Stimulated activated naive CD8-positive, alpha-beta T cell treated with anti-CD3 and anti-CD28 coated beads, Interleukin-15, amount 100 ng/mL, for 72 hours (primary cell): ENCODE measurements at places on chromosomes 2 and 18.

- peak; percentile 57 for DNase-seq
These were observed 807 bp downstream of the PELI1 start for GRCh38 chr2:64143169-64144056.

- no peak for DNase-seq
These were observed 35.8 kb upstream of the ACSL3 start for GRCh38 chr2:222825031-222825430.

GRCh38 chr2:130966775-130967490, 126.3 kb downstream of the FAM168B start:
- no peak for DNase-seq

- DNase-seq = no peak
These were observed 132.0 kb upstream of the HDAC4 start for GRCh38 chr2:239532859-239533258.

GRCh38 chr2:62141142-62141740, 54.7 kb upstream of the B3GNT2 start:
- DNase-seq = no peak

- DNase-seq = no peak
These were observed 15.7 kb downstream of the NDUFV2 start for GRCh38 chr18:9117980-9118841.

- DNase-seq = no peak
These were observed 12.6 kb downstream of the IL1R1 start for GRCh38 chr2:102154946-102155702.

DNA sequence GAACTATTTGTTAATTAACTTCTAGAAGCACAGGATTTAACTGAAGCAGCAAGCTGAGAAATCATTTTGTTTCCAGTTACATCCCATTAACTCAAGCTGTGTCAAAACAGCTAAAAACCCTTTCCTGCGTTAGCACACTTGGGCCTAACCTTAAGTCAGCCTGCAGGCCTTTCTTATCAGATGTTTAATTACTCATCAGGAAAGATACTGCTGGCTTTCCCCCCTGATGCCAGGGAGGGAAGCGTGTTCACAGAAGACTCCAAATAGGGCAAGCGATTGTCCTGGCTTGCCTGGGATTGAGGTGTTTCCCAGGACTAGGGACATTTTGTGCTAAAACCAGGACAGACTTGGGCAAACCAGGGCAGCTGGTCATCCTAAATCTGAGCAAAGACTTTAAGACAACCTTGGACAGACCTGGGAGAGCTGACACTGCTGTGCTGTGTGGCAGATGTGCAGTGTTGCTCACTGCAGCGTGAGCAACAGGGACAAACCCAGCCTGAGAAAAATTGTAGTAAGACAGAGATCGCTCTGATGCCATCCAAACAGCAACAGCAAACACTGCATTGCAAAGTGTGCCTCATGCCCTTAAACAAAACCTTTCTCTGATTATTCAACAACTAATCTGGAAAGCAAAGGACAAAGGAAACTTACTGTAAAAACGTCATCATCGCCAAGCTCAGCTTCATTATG, 100.9 kb downstream of the SPRED2 start:
- no peak for DNase-seq

- no peak for DNase-seq
These were observed 61.0 kb downstream of the CACNB4 start for GRCh38 chr2:152037743-152038435.

DNA sequence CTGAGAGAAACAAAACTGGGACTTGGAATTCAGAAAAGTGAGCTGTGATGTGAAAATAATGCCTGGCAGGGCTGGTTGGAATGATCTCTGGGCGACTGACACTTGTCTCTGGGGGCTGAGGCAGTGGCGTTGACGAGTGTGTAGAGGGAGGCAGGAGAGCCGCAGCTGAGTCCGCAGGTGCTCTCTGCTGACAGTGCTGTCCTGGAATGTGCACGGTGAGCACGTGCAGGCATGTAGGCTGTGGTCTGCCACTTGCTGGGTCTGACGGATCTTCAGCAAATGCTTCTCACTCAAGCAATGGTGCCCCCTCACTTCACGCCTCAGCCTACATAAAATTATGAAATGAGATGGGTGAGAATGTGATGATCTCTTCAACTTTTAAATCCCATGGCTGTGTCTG, 38.5 kb upstream of the ATP9B start:
- no peak for DNase-seq

GRCh38 chr2:58853420-58853819, 612.3 kb upstream of the FANCL start:
- DNase-seq = no peak

DNA sequence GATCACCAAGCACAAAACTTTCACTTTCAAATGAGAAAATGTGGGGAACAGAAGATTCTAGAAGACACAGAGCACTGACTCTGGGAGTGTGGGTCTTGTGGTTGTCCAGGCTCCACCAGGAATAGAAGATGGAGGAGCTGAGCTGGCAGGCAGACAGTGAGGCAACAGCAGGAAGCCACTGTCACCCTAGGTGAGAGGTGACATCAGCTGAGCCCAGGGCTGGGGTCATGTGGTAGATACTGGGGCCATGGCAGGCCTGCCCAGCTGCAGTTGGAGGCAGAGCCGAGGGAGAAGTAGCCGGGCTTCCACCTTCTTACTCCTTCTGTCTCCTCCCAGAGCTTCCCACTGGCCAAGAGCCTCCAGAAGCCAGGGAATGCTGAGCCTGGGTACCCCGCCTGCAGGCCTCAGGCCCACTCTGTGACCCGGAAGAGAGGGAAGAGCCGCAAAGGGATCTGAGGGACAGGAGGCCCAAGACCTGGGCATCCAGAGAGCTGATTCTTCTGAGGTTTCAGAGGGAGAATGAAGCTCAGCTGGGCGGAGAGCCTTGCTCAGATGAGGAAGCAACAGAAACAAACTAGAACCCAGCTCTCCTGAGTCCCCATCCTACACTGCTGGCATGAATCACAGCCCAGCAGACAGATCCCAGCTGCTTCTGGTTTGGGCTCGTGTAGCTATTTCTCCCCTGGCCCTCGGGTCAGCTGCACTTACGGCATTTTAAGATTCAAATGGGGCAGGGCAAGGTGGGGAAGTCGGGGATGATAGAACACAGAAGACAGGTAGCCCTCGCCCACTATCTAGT, 39.8 kb upstream of the ASAP2 start:
- DNase-seq = no peak

DNA sequence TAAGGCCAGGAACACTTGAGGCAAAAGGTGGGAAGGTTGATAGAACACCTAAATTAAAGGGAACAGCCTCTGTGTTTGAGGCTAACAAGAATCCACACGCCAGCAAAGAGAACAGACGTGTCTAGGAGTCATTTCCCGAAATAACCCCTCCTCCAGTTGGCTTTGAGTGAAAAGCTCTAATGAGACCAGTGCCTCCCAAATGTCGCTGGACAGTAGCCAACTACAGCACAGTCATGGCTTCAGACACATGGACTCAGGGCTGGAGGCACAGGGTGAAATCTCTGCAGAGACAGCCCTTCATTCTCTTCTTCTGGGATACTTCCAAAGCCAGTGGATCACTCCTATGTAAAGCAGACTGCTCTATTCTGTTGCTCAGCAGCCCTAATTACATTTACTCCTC, 49.6 kb downstream of the SOWAHC start:
- no peak for DNase-seq

DNA sequence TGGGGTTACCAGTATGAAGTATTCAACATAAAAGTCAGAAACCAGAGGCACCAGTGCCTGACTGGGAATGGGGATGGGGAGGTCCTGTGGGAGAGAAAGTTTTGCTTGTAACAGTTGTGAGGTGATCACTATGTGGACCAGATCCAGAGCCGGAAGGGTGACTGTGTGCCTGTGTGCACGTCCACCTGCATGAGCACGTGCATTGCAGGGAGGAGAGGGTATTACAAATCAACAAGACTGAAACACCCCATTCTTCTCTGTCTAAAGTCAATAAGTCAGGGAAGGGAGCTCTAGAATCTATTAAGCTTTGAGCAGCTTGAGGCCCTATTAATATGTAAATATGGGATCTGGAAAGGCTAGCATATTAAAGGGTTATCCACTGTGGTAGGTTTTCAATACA, 241.0 kb upstream of the ACVR2A start:
- DNase-seq = no peak

DNA sequence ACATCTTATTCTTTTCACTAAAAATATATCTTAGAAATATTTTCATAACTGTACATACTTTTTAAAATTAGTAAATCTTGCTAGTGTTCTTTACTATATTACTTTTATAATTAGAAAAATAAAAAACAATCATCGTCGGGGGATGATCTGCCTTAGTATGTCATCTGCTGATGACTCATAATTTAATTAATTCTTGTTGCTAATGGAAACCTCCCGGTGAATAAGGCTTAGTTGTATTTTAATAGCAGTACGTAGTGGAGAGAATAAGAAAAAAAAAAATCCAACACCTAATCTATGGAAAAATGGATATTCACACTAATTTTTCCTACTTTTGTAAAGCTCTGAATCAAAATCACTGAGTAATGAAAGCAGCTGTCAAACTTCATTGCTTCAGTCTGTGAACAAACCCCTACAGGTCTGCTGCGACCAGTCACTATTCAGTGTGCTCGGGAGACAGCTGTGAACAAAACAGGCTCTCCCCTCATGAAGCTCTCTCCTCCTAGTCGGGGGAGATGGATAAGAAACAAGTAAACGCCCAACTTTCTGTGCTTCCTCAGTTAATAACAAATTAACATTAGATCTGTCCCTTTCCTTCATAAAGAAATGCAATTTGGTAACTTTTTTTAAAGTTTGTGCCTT, 97.4 kb upstream of the UPP2 start:
- no peak for DNase-seq

DNA sequence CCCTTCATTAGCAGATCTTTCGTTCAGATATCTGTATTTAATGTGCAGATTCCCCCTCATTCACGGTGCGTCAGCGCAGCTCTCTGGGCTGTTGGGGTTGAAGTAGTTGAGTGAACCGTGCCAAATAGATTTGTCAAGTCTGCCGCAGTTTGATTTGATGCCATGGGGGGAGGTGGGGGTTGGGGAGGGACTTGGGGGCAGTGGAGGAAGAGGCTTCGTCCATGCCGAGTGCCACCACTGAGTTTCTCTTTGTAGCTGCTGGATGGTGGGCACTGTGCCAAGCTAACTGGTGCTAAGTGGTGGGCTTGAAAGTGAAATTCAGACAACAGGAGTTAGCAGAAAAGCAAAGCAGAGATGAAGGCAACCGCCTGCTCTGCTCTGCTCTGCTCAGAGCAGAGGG, 47.9 kb downstream of the NRP2 start:
- no peak for DNase-seq

- DNase-seq = no peak
These were observed 231.1 kb upstream of the EPAS1 start for GRCh38 chr2:46066116-46066515.

DNA sequence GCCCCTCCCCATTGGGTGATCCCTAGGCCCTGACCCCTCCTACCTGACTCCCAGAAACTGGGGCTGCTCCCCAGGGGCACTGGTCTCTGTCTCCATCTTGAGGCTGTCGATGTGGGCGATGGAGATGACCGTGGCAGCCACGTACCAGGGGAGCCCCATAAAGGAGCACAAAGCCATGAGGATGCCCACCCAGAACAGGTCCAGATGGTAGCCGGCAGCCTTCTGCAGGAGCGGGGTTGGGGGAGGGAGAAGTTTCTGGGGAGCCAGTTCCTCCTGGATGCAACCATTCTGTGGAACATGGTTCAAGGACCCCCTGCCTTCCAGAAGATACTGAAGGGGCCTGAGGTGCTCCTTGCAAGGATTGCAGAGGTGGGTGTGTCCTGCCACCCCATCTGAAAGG, 34.0 kb downstream of the MTHFD2 start:
- no peak for DNase-seq

- DNase-seq = no peak
These were observed 181.1 kb upstream of the PGAP1 start for GRCh38 chr2:197107291-197108269.

DNA sequence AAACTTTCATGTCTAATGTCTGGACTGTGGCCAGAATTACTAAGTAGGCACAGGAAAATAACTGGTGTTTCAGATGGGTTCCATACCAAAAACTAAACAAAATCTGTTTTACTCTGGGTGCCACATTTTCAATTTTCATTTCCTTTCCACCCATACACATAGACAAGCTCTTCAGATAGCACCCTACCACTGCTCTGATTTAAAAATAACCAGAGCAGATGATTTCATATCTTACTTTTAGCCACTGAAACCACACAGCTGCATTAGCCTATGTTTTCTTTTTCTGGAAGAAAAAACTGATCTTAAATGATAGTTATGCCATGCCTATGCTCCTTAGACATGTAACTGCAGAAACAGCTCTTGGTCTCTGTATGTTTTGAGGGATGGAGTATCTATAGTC, 647.6 kb downstream of the CPS1 start:
- no peak for DNase-seq

DNA sequence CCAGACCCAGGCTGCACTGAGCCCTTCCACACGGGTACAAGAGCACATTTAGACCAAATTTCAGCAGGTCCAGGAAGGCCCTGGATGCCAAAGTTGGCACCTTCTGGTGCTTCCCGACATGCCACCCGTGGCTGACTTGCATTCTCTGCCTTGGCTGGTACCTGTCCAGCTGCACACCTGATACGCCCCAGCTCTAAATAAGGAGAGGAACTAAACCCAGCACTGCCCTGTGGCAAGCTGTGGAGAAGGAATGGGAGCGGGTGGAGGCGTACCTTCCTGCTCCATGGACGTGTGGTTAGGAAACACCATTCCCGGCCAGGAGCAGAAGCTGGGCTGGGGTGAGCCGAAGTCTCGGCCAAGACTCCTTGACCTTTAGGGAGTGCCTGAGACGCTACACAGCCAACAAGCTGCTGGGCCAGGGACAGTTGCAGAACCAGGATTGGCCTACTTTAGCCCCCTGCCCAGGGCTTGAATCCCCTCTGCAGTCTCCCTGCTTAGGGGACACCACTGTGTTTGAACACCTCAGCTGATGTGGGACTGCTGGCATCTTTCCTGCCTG, 86.5 kb upstream of the TAF1B start:
- DNase-seq = no peak

GRCh38 chr18:63843008-63843407, 44.5 kb upstream of the SERPINB2 start:
- no peak for DNase-seq

- DNase-seq = no peak
These were observed 197.4 kb upstream of the SRD5A2 start for GRCh38 chr2:31778153-31778552.

DNA sequence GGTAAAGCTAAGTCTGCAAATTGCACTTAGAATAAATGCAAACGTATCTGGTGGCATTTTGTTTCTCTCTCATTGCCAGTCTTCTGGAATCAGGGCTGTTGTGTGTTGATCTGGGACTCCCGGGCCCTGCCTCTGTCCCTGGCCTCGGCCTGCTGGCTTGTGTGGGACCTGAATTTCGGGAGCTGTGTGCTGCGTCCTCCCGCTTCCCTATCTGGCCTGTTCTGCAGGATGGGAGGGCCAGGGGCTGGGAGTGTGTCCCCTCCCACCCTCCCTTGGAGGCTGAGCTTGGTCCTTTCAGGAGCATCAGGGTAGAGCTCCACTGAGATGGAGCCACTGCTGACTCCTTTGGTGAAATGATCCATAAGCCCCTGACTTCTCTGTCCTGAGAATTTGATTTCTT, 118.5 kb downstream of the ACKR3 start:
- DNase-seq = no peak
